H7 (cell line): ENCODE measurements at places on chromosomes 4 and X.
A peak's percentile ranks its signal among the peaks of the same experiment; 100 is the strongest.

- DNase-seq = peak; percentile 79
Measured at GRCh38 chr4:71187404-71188155, 151.2 kb upstream of the SLC4A4 start.

DNA sequence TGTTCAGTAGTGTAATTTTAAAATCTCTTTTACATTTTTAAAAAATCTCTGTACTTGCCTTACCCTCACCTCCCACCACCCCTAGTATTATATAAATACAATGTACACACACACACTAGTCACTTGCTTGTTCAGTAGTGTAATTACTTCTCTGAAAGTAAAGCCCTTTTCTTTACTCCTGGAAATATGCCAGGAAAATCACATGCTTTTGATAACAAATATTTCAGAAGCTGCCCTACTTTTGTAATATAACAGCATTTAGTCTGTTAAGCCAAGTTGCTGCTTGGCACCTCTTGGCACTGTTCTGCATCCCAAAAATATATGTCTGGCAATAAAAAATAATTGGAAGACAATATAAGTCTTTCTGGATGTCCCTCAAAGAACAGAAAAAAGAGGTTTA lies 172.8 kb upstream of the APOOL start:
- no peak for DNase-seq

DNA sequence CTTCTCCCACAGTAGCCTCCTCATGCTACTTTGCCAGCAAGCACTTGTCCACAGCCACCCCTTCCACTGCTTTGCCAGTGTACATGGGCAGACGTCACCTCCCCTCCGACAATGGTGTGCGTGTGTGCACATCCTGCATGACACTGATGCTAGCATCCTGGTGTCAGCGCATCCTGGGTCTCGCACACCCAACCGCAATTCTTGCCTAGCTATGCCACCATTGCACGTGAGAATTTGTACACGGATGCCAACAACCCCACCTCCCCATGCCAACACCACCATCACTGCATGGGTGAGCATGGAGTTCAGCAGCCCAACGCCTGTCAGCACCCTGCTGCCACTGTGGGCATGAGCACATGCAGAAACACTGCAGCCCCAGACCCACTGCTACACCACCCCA lies 550.0 kb downstream of the STPG2 start:
- DNase-seq = no peak

DNA sequence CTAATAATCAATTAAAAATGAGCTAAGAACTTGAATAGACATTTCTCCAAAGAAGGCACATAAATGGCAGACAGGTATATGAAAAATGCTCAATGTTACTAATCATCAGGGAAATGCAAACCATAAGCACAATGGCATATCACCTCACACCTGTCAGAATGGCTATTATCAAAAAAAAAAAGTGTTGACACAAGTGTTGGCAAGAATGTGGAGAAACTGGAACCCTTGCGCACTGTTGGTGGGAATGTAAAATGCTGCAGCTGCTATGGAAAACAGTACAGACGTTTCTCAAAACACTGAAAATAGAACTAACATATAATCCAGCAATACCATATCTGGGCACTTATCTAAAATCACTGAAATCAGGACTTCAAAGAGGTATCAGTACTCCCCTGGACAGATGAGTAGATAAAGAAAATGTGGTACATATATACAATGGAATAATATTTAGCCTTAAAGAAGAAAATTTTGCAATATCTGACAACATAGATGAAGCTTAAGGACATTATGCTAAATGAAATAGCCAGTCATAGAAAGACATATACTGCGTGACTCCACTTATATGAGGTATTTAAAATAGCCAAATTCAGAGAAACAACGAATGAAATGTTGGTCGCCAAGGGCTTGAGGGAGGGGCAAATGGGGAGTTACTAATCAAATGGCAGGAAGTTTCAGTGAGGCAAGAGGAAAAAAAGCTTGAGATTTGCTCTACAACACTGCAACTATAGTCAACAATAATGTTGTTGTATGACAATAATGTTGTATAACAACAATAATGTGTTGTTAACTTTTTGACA lies 175.5 kb downstream of the WDFY3 start:
- no peak for DNase-seq

GRCh38 chr4:74990276-74990875 lies 57.5 kb downstream of the PARM1 start:
- DNase-seq = no peak

- no peak for DNase-seq
Measured at GRCh38 chr4:31146366-31146765, 426.2 kb downstream of the PCDH7 start.

DNA sequence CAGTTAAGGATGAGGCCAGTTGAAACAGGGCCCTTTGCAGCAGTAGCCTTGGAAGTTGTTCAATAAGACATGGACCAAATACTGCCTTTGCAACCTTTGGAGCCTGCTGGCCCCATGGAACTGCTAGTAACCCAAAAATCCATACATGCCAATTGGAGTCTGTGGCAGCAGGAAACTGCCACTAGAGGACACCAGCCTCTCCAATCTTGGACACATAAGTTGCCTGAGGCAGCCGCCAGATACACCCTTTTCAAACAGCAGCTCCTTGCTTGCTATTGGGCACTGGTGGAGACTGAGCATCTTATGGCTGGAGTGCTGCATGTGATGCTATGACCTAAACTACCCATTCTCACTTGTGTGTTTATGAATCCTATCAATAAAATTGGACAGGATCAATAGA lies 14.8 kb upstream of the LAP3 start:
- DNase-seq = no peak
